A673 (cell line): ENCODE measurements at places on chromosomes 1 and 21. TPM values are rescaled to one million over a fixed set of nuclear protein-coding genes. Genes with fewer than 3 reads are reported as not detected.

Gene HOOK1
- 272 and 293 TPM in 2 replicates for total RNA-seq

Gene FCAMR
- not detected in 2 replicates for total RNA-seq

Gene TEDDM1
- not detected in 2 replicates for total RNA-seq

Gene NBPF20
- 3.9 TPM in 2 replicates for total RNA-seq

Gene FCRL5
- total RNA-seq, result not detected in 2 replicates

Gene SLC22A15
- total RNA-seq, result 0.39 and 0.52 TPM in 2 replicates

Gene RAB3B
- 25.5 and 27.2 TPM in 2 replicates for total RNA-seq

Gene NUP133
- 59.0 and 67.9 TPM in 2 replicates for total RNA-seq
